AG20443 (cell line): ENCODE measurements at places on chromosomes 3 and 15.

- no peak for DNase-seq
These were observed 56.0 kb upstream of the AGTR1 start for GRCh38 chr3:148641722-148642121.

DNA sequence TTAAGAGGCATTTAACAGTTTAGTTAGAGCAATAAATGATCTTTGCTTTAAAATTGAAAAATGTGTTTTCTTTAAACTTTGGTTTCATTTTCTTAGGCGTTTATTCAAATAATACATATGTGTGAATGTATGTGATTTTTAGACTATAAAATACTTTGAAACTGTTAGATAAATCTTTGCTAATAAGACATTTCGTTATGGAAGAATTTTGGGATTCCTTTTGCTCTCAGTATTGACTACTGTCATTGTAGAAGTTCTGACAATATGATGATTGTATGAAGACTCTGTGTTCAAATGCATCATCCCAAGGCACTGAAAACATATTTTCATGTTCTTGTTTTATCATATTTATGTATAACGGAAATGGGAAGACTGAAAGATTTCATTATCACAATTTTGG lies 43.8 kb upstream of the GOLGA8A start:
- no peak for DNase-seq

GRCh38 chr15:36529296-36530011 lies 50.0 kb upstream of the CDIN1 start:
- no peak for DNase-seq

- DNase-seq = no peak
These were observed 39.8 kb downstream of the CGGBP1 start for GRCh38 chr3:88019024-88019423.

DNA sequence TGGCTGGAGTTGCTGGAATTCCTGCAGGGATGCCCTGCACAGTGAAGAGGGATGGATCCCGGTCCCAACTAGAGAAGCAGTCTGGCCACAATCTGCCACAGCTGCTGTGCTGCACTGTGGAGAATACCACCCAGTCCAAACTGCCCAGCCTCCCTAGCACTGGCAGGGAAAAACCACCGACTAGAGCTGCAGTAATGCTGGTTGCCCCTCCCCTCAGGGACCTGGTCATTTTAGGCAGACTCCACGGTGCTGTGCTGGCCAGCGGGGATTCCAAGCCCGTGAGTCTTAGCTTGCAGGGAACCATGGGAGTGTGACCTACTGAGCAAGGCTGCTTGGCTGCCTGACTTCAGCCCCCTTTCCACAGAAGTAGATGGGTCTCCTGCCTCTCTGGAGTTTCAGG lies 478.0 kb upstream of the ATP11B start:
- no peak for DNase-seq

- DNase-seq = peak; percentile 56
These were observed at the start of gene LSAMP for GRCh38 chr3:116445311-116445841. Gene LSAMP (minus strand): TSS chr3:116445487.

- DNase-seq = no peak
These were observed 9.8 kb downstream of the SLC6A1 start for GRCh38 chr3:11002371-11002807.

GRCh38 chr15:28117432-28117990 lies 18.4 kb upstream of the OCA2 start:
- DNase-seq = no peak

- peak; percentile 94 for DNase-seq
These were observed 17.2 kb downstream of the TNFAIP8L3 start for GRCh38 chr15:51077221-51078153.

DNA sequence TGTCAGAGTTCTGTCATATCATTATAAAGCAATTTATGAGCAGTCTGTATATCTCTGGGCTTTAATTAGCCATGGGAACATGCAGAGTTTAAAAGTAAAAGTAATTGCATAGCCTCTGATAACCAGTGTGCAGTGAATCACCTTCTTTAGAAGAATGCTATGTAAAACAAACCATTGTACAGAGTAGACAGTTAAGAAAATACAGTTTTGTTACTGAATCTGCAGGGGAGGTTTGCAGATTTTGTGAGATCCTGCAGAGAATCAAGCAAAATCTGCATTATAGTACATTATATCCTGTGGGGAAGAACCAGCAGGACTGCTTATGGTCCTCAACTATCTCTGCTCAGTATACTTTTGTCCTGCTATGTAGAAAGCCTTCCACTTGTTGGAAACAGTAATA lies 396.2 kb upstream of the NAALADL2 start:
- DNase-seq = no peak
